ENCODE measurements at places on chromosomes 3 and 15.
A peak's percentile ranks its signal among the peaks of the same experiment; 100 is the strongest.

- DNase-seq: no peak
Measured at GRCh38 chr3:155938409-155938808, 68.0 kb downstream of the GMPS start.

DNA sequence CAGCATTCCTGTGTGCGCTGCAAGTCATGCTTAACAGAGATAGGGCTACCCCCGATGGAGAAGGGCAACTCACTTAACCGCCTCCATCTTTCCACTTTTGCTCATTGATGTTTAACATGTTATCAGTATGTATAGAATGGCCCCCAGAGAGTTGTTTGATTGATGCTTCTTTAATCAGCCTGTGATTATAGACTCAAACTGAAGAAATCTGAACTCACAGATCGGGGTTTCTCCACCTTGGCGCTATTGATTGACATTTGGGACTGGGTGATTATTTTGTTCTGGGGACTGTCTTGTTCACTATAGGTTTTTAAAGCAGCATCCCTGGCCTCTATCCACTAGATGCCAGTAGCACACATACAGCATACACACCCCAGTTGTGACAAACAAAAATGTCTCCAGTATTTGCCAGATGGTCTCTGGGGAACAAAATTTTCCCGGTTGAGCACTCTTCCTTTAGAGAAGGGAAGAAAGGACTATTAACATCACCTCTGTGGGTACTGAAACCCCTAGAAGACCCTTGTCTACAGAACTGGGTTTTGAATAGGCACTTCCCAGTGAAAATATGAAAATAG lies 54.4 kb downstream of the LARS2 start:
- no peak for DNase-seq

DNA sequence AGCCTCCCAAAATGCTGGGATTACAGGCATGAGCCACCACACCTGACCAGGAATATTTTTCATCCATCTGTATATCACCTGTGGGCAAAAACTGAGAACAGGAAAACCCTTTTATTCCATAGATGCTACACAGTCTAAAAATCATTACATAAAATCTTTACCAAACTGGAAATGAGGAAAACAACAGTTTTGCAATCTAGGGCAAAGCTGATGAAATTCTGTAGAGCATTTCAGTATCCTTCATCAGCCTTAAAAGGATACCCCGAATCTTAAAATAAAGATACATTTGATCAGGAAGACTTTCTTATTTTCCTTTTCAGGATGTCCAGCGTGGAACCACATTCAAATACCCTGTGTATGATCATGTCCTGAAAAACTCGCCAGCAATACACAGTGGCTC lies 7.1 kb downstream of the SIAH2 start:
- no peak for DNase-seq

DNA sequence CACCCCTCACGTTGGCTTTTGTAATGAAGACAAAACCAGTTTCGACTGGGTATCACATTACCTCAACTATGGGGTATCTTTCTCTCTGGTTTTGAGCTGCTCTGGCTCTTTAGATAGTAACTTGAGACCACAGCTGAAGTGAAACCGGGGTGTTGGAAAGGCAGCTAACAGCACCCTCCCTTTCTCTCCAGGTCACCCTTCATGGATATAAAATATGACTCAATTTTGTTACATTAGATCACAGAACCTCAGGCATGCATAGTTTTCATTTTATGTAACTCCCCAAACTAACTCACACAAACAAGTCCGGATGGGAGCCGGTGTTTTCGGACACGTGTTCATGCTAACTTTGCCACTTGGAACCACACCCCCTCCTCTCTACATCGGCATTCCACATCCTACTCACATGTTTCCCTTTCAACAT lies 90.7 kb downstream of the NR2F2 start:
- no peak for DNase-seq

DNA sequence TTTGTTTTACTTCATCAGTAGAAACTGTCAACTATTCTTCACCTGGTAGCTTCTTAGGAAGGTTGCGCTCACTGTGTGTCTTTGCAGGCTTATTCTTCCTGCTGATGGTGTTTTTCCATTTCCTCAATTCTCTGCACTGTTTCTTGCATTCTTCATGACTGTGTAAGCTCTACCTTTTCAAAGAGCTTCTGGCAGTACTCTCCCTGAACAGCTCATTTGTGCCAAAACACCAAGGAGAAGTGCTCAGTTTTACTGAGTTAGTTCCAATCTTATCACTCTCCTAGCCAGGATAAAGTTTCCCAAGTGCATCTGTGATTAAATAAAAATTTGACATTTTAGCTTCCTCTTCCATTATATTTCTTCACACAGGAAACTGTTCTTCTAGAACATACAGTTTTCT lies 339.8 kb downstream of the EPHA3 start:
- no peak for DNase-seq

DNA sequence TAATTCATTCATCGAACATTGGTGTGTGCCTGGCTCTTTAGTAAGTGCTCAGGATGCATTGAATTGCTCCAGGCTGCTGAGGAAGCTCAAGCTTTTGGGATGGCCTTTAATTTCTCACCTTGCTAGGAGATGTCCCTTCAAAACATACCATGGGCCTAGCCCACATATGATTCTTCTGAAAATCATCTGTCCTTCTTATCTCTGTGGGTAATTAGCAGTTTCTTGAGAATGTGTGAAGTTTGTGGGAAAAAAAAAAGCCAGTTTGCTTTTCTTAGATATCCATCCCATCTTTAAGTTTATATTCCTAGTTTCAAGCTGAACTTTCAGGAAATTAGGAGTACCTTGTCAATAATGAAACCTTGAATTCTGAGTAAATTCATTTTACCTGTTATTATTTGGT lies 532.3 kb upstream of the SUCLG2 start:
- DNase-seq: no peak

DNA sequence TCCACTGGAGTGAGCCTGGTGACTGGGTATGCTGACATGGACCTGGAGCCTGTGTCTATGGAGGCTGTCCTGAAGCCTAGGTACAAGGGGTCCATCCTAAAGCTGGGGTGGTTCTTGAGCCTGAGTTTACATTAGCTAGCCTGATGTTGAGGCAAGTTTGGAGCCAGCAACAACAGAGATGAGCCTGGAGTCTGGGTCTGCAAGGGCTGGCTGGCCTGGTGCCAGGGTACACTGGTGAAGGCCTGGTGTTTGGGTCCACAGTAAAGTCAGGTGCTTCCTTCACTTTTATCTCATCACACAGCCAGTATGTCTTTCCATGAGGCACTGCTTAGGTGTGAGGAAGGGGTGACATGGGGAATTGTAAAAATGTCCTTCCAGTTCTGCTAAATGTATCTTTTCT lies 49.5 kb downstream of the TP63 start:
- DNase-seq: no peak

DNA sequence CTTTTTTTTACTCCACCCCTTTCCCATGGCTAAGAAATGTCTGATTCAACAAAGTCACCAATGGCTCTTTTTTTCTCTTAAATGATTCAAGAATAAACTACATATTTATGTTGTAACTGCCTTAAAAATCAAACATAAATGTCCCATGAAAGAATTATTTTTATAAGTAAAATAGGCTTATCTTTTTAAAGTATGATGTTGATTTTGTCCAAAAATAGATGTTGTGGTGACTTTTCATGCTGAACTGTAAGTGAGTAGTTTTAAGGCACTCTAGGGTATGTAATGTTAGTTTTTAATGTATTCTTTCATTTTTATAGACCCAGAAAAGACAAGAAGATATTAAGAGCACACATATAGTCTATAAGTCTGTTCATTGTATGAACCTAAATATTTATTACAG lies 594.9 kb downstream of the NLGN1 start:
- DNase-seq: no peak

DNA sequence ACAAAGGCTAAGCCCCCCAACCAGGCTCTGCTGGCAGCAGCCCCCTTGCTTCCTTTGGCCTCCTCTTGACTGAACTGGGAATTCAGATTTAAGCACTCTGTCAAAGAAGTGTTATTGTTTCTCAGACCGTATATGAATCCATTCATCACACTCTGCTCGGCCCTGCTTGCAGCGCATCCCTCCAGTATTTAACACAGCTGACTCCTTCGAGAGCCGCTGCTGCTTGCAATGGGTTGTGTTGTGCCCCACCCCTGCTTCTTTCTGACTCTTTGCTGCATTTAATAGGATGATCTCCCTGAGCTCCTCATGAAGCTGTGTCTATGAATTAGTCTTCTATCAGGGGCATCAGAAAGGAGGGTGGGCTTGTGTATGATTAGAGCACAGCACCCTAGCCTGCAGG lies 31.2 kb downstream of the C3orf20 start:
- DNase-seq: no peak

DNA sequence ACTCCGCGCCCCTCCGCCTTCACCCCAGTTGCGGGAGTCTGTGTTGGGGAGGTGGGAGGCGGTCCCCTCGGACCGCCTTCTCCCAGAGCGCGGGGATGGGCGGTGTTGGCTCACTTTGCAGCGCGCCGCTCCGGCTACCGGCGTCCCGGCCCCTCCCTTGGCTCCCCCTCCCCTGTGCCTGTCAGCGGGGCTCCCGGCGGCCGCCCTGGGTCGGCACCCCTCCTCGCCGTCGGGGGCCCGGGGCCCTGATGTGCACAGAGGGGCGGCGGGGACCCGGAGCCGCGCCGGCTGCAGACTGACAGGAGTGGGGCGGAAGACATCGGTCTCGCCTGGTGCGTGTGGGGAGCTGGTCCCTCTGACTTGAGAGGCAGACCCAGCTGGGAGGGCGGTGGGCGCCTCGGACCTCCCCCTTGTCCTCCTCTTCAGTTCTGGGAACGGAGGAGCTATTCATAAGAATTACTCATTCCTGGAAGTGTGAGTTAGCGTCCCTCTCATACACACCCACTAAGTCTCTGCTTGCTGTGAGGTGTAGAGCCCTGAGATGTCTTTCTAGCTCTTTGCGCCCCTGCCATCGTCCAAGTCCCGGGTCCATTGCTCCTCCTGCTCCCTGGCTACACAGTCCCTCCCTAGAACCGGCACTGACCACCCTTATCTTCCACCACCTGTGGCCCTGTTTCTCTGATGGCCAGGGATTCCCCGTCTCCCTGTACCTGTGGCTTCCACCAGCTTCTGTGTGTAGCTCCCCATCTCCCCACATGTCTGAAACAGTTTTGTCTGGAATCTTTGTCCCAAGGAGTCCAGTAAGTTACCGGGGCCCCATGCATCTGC lies 42.3 kb upstream of the ROPN1 start:
- peak; percentile 34 for DNase-seq

- DNase-seq: no peak
Measured at GRCh38 chr3:74532446-74532845, 82.0 kb downstream of the CNTN3 start.

All from activated CD4-positive, alpha-beta T cell treated with anti-CD3 and anti-CD28 coated beads for 48 hours (primary cell).